ENCODE measurements at places on chromosomes 2 and 18.
A peak's percentile ranks its signal among the peaks of the same experiment; 100 is the strongest.

- DNase-seq = peak; percentile 3
Observed at GRCh38 chr2:204967199-204967960, 422.1 kb downstream of the PARD3B start.

DNA sequence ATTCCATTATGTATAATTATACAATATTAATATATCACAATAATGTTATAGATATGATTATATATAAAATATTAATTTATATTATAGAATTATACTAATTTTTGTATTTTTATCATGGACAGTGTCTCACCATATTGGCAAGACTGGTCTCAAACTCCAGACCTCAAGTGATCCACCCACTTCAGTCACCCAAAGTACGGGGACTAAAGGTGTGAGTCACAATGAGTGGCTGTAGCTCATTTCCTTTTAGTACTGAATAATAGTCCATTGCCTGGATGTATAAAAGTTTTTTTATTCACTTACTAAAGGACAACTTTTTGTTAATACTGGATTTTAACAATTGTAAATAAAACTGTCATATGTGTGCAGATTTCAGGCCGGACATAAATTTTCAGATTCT, 417.6 kb upstream of the LINC00305 start:
- no peak for DNase-seq

DNA sequence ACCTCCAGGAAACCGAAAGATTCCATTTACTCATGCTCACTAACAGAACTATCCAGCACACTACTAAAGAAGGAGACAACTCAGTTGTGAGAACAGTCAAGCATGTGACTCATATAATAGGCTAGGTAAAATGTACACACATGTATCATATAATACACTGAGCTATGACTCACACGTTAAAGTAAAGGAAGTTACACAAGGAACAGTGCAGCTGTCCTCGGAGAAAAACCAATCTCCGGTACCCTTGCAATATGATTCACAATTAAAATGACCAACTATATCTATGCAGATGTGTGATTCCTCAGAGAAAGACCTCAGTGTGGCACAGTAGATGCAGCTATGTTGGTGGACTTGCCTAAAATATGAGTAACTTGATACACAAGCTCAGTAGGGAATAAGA, 76.5 kb downstream of the STRN start:
- no peak for DNase-seq

- DNase-seq = no peak
Observed at GRCh38 chr2:124814968-124815745, 790.1 kb downstream of the CNTNAP5 start.

GRCh38 chr2:26574900-26575560, 66.1 kb downstream of the CIB4 start:
- DNase-seq = no peak

DNA sequence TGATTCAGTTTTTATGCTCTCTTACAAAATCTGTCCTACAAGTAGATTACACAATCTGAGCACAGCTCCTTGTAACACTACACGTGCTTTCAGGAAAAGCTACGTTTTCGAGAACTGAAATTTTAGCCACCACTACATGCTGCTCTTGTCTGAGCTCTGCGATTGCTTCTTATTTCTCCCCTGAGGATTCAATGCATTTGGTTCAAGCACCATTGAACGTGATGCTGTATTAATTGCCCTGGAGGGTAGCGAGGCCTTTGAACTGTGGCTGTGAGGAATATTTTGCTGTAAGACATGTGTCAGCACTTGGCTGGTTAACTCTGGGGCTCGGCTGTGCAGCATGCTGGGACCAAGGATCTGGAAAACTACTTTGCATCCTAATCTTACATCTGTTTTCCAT, 405.8 kb downstream of the EPHA4 start:
- no peak for DNase-seq

GRCh38 chr2:74391209-74391579, 11.1 kb upstream of the DCTN1 start:
- no peak for DNase-seq

DNA sequence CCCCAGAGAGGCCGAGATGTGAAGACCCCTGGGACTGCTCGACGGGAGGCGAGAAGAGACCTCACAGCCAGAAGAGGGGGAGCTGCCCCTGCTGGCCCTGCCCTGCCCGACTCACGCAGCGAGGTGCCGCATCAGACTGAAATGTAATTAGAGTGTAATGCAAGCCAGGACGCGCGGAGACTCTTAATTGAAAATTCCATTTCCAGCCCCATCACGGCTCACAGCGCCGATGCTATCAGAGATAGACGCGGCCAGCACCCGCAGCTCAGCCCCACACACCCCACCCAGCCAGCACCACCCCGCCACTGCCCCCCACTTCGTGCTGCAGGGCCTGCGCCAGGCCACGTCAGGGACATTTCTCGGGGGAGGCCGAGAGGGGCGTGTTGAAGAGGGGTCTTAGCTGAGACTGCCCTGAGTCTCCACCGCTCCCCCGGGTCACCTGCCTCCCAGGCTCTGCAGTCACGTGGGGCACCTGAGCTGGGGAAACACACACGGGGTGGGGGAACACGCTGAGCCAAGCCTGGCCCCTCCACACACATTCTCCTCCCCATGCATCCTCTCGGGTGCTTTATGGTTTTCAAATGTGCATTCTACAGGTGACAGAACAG, 78.1 kb downstream of the TEX51 start:
- DNase-seq = no peak

DNA sequence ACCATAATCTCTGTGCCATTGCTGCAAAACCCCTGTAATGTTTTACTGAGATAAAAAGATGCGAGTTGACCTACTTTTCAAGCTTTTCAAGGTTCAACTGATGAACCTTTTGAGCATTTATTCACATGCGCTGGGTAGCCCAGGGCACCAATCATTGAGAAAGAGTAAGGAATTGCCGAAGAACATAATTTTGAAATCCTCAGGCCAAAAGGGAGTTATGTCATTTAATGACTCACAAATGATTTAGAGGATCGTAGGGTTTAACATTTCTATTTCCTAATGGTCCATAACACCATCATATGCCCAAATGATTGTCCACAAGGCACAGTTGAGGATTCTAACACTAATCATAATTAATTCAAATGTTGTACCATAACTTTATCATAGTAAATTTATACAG, 20.2 kb upstream of the DLX1 start:
- DNase-seq = no peak

DNA sequence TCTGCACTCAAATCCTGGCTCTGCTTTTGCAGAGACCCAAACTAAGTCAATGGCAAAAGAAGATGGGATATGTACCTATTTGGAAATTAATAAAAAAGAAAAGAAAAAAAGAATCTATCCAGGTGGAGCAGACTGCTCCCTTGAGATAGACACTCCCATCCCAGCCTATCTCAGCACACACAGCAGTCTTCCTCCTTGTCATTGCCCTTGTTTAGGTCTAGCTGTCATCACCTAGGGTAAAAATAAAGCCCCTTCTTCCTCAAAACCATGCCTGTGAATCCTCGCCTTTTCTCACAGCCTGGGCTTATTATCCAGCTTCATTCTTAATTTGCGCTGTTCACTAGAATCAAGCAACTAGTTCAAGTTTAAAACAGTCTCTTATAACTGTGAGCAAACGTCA, 30.7 kb upstream of the ACSL3 start:
- no peak for DNase-seq

GRCh38 chr18:45566025-45566740, 49.1 kb upstream of the SLC14A2 start:
- DNase-seq = no peak

All from putamen (tissue), 1 donor.